ENCODE measurements at places on chromosomes 12 and 14.

DNA sequence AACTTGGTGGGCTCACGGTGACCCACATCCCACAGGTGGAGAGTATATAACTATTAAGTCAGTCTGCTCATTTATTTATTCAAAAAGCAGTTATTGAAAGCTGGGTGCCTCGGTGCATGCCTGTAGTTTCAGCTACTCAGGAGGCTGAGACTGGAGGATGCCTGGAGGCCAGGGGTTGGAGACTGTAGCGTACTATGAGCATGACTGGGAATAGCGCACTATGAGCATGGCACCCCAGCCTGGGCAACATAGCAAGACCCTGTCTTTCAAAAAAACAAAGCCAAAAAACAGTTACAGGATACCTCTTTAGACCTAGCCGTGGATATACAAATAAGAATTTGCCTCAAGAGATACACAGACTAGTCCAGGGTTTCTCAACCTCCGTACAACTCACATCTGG is 139.8 kb downstream of the ZFP36L1 start:
- DNase-seq: no peak

DNA sequence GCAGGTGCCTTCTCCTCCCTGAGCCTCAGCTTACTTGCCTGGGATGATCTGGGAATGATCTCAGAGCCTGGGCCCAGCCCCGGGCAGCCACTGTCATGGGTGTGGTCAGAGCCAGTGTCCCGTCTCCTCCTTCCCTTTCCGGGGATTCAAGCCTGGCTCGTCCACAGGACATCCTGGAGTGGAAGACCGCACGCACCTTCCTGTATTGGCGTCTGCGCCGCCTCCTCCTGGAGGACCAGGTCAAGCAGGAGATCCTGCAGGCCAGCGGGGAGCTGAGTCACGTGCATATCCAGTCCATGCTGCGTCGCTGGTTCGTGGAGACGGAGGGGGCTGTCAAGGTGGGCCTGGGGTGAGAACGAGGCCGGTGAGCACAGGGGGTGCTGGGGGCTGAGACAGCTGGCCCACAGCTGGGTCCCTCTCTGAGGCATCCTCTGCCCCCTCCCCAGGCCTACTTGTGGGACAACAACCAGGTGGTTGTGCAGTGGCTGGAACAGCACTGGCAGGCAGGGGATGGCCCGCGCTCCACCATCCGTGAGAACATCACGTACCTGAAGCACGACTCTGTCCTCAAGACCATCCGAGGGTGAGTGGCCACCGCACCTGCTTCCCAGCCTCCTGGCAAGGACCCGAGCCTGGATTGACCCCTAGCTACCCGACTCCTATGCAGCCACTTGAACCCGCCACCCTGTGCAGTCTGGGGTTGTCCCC is 44.0 kb downstream of the FOXN4 start:
- no peak for DNase-seq

DNA sequence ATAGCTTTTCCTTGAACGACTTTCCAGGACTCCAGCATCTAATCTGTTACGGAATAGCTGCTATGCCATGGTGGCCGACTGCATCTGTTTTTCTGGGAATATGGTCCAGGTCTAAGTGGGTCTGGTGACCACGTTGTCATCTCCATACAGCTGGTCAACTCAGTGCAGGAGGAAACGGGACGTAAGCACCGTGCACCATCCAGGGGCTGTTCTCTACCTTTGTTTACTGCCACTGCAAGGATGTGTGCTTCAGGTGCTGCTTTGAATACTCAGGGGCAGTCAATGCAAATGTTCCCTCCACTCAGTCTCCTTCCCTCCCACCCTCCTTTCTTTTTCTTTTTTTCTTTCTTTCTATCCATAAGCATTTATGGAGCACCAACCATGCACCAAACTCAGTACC is 648.2 kb downstream of the VRK1 start:
- no peak for DNase-seq

GRCh38 chr14:50229681-50230080 is 1.7 kb downstream of the SOS2 start:
- no peak for DNase-seq
